CD4-positive, alpha-beta T cell (primary cell): ENCODE measurements at places on chromosomes 13 and 19. TPM values are rescaled to one million over a fixed set of nuclear protein-coding genes. Genes with fewer than 3 reads are reported as not detected.

The PRRG2 gene
- total RNA-seq = 0.78 TPM

The TMEM86B gene
- 11.7 TPM for total RNA-seq

The PPM1N gene
- 3.3 TPM for total RNA-seq

The CEP89 gene
- 5.1 TPM for total RNA-seq

The CD177 gene
- total RNA-seq = not detected

The DLL3 gene
- not detected for total RNA-seq

GRCh38 chr19:18137657-18138339, 15.2 kb upstream of the PIK3R2 start:
- no peak for DNase-seq

GRCh38 chr19:46603195-46603637, 2.1 kb downstream of the CALM3 start:
- DNase-seq = no peak

DNA sequence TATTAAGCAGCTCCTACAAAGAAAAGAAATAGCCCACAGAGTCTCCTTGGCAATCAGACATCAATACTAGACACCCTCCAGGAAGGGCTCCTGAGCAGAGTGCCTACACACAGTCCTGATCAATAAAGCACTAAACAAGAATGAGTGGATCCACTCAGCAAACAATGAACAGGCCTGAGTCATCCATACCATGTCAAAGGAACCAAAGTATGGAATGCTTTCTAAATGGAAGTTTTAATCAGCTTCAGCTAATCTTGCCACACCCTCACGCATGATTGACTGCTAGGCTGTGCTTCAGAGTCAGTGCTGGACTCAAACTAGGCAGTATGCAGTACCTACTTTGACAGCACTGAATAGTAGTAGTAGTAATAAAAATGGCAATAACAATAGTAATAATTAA, 392.7 kb upstream of the HTR2A start:
- DNase-seq = no peak

GRCh38 chr19:14135985-14136508, 342 bp downstream of the ASF1B start:
- no peak for DNase-seq

DNA sequence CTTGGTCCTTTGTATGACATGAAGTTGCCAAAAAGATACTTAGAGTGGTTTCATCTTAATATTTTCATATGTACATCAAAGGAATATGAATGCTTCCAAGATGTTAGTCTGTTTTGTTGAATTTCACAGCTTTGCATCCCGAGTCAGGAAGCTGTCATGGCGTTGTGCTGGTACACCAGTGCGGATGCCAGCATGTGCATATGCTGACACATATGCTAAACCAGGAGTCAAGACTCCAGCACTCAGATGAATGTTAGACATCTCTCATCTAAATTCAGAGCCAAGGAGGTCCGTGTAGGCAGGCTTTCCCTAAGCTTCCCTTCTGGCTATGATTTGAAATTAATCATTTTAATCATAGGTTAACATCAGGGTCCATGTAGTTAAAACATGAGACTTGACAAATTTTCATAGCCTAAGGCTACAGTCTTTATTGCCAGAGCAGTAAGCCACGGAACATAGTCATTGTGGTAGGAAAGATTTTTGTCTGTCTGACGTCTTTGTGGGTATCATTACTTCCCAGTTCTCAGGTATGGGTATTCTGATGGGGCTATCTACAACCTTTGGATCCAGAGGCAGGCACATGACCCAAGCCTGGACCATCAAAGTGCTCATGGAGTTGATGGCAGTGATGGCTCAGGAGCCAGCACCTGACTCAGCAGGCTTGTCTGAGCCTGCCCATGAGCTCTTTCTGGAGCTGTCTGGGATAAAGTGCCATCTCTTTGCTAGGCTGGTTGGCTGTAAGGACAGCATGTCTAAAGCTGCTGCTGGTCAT, 246.1 kb downstream of the KCNRG start:
- DNase-seq = no peak

- no peak for DNase-seq
These were observed 22.3 kb upstream of the DPP9 start for GRCh38 chr19:4745986-4746385.

- DNase-seq = no peak
These were observed 12.9 kb downstream of the TMEM143 start for GRCh38 chr19:48350856-48351255.

DNA sequence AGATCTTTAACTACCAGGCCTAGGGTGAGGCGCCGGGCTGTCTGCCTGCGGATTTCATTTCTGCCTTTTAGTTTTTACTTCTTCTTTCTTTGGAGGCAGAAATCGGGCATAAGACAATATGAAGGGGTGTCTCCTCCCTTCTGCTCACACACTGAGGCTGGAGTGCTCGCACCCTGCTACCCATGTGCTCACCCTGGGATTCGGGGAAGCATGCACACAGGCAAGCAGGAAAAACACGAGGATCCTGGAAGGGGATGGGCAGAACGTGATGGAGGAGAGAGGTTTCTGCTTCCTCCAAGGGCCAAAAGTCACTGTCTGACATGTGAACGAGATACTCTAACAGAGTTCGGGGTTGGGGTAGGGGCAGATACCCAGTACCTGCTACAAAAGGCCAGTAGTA, 28.4 kb downstream of the ZNF823 start:
- DNase-seq = no peak

DNA sequence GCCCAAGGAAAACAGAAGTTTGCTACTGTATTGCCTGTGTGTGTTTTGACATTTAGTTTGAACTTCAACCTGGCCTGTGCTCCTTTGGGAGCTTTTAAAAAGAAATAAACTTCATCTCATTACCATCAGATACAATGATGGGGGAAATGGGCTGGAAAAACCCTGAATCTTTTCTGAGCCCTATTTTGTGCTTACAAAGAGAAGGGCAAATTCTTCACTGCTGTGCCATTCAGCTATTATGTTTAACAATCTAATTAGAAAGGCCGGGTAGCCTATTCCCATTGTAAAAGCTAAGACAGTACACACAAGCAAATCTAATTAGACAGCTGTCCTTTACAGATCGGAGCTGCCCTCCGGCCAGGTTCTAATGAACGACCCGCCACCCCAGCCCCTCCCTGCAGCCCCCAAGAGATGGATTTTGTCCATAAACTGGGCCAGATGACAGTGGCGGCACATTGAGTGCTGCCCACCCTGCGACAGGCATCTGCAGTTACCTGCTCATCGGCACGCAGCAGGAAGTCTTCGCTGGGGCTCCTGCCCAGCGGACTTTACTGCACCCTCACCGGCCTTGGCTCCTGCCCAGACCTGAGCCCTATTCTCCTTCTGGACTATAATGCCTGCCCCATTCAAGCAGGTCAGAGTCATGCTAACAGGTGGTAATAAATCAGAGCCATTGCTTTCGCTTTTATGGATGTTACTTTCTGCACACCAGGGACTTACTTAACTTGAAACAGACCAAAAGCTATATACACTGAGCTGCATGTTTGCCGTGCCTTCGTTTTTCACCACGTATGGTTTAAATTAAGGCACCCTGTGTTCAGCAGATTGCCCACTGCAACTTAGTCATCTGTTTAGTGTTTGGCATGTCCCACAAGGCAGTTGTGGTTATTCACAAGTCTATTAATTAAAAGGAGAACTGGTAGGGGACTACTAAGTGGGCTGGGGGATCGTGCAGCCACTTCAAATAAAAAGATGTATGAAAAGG, 549.6 kb downstream of the FGF9 start:
- DNase-seq = no peak

- no peak for DNase-seq
These were observed 24.5 kb upstream of the CCNE1 start for GRCh38 chr19:29787281-29787680.

DNA sequence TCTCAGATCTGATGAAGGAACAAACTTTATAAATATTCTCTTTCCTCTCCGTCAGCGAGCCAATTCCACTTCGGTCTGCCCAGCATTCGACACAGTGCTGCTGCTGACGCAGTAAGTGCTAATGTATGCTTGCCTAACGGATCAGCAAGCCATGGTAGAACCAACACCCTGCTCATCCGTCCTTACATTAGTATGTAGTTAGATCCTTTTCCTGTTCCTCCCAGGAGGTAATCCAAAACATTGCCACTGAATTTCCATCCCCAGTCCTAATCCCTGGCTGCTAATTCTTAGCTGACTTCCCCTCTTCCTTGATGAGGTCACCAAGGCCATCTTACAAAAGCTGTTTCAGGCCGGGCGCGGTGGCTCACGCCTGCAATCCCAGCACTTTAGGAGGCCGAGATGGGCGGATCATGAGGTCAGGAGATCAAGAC, 88.0 kb downstream of the STARD13 start:
- DNase-seq = no peak

DNA sequence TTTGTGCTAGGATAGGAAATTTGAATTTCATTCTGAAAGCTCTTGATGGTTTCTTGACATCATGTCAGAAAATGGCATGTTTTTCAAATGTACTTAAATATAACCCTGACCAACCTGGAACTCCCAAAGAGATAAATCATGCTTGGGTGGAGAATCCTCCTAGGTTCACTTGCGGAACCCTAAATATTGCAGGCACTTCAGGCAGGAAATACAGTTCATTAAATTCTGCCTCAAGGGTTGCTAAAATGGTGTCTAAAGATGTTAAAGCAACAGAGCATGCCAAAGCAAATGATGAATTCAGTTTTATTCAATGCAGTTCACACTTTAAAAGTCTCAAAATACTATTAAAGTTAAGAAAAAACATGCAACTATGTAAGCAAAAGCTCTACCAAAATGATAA, 415.9 kb downstream of the SLITRK6 start:
- DNase-seq = no peak

DNA sequence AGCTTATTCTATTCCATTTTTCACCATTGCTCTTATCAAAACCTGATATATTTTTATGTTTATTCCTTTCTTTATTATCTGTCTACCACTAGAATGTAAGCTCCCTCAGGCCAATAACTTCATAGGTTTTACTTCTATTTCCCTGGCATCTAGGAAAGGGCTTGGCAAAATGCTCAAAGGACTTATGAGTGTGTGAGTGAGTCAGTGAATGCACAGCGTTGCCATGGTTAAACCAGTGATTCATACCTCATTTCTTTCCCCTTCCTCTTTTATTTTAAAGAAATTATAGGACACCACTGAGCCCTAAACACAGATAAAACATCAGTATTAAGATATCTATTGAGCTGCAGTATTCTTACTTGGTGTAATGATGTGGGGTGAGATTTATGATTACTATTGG, 162.1 kb downstream of the GPC6 start:
- DNase-seq = no peak

DNA sequence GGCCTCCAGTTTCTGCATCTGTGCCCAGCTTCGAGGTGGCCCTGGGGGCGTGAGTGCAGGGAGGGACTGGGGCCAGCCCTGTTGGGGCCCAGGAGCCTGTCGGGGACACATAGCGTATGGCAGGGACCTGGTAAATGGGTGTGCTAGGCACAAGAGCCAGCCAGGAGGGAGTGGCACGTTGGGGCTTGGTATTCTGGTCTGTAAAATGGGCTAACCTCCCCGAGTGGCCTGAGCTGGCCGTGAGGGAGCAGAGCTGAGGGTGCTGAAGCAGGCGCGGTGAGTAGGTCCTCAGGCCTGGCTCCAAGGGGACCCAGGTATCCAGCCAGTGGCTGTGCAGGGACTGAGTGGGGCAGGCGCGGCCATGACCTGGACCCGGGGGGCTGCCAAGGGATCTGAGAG, 4.3 kb downstream of the PTOV1 start:
- DNase-seq = no peak

GRCh38 chr13:48977286-48977625, 1.5 kb downstream of the FNDC3A start:
- DNase-seq = no peak

DNA sequence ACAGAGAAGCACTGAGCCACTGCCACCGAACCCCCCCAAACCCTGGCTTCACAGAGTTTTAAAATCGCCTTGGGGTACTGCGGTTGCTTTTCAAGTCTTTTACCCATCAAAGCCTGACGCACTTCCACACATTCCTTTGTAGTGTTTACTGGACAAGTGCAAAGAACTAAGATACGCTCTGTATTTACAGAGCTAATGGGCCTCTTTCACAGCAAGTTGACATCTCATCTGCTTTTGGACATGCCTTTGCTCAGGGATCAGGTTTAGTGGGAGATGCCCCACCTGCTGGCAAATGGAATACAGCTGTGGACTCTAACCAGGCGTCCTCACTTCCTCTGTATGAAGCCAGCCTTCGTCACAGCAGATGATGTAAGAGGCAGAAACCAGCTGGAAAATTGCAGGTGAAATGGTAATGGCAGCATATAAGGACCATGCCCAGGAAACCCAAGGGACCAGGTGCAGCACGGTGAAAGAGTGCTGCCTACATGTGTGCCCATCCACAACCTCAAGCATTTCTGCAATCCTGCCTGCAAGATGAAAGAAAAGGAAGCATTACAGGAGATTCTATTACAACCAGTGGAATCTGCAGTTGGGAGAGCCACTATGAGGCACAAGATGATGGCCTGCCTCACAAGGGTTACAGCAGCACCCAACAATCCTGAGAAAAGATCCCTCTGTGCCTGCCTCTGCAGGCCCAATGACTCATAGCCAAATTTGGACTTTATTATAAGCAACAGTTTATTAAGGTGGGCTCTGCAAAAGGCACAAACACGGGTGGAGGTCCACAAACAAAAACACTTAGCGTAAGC, 34.7 kb downstream of the BRD4 start:
- no peak for DNase-seq

DNA sequence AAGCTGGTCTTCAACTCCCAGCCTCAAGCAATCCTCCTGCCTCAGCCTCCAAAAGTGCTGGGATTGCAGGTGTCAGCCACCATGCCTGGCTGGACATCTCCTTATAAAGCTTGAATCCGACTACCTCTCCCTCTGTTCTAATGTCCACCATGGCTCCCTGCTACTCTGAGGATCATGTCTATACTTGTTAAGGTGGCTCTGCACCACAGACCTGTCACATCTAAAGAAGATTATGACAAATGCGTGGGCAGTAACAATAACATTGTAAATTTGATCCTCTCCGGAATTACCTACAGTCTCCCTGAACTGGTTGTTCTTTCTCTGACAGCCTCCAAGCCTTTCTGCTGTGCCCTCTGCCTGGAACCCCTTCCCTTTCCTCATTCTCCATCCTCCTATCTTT, 1.8 kb downstream of the NXNL1 start:
- DNase-seq = no peak

DNA sequence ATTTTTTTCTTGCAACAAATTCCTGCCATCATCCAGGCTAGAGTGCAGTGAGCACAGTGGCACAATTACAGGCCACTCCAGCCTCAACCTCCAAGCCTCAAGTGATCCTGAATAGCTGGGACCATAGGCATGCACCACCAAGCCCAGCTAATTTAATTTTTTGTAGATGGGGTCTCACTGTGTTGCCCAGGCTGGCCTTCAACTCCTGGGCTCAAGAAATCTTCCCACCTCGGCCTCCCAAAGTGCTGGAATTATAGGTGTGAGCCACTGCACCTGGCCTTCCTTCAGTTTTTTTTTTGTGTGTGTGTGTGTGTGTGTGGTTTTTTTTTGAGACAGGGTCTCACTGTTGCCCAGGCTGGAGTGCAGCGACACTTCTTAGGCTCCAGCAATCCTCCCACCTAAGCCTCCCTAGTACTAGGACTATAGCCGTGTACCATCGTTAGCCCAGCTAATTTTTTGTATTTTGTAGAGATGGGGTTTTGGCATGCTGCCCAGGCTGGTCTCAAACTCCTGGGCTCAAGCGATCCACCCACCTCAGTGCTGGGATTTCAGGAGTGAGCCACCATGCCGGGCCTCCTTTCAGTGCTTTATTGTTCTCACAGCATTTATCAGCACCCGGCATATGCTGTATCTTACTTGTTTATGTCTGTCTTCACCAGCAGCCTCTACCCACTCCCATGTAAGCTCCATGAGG, 5.9 kb upstream of the SRRM5 start:
- no peak for DNase-seq
